ENCODE measurements at places on chromosomes 5 and 9.

DNA sequence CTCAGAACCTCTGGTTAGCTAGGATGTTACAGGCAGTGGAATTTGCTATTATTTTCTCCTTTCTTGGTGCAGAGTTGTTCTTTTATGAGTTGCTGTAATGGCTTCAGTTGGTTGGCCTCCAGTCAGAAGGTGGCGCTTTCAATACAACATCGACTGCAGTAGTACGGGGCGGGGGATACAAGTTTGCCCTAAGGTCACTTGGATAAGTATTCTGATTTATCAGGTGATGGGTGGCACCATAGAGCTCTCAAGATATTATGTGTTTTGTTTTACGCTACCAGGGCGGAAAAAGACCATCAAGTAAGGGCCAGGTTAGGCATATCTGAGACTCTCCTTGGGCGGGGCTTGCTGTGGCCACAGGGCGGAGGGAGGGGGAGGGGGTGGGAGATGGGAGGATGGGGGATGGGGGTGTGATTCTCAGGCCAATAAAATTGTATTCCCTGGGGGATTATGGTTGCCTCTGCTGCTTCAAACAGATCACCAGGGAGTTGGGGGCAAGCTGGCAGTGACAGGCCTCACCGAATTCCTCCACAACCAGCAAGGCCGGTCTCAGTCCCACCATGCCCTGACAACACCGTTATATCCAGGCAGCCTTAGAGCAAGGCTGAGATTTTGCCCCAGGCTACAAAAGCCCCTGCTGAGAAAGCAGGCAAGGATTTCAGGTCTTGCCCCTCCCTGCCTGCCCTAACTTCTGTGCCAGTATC, 15.9 kb upstream of the RNF38 start:
- DNase-seq, result no peak

DNA sequence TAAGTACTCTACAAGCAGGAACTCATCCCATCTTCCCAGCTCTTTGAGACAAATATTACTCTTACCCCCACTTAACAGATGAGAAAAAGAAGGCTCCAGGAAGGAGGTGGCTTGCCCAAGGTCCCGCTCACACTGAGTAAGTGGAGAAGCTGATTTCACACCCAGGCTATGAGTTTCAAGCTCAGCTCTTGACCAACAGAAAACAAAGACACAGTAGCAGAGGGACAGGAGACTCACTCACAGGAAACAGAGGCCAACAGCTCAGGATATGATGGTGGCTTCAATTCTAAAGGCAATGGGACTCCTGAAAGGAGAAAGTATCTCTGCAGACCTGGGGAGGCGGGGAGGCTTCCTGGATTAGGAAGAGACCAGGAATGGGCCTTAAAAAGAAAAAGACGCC, 6.7 kb upstream of the TCF7 start:
- no peak for DNase-seq

GRCh38 chr5:134845335-134845851, 375 bp upstream of the C5orf24 start:
- no peak for DNase-seq

DNA sequence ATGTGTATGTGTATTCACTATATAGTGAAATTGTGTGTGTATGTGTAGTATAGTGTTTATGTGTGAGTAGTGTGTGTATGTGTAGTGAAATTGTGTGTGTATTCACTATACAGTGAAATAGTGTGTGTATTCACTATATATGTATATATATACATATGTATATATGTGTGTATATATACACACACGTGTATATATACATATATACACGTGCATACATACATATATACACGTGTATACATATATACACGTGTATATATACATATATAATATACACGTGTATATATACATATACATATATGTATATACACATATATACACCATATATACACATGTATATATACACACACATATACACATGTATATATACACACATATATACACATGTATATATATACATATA, 403.6 kb upstream of the TUSC1 start:
- DNase-seq, result no peak

DNA sequence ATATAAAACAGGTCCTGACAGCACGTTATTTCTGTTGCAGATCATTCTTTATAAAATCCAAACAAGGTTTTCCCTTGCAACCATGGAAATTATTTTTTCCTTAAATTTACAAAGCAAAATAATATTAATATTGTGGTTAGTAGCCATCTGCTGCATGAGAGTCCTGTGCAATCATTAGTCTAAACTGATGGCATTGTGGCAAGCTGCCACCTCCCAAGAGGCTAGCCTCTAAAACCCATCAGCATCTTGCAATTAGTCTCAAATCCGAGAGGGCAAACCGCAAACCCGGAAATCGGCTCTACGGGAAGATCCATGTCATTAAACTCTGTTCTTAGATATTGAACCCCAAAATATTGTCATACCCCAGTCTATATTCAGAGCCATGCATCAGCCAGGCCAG, 11.3 kb upstream of the CDH6 start:
- no peak for DNase-seq

DNA sequence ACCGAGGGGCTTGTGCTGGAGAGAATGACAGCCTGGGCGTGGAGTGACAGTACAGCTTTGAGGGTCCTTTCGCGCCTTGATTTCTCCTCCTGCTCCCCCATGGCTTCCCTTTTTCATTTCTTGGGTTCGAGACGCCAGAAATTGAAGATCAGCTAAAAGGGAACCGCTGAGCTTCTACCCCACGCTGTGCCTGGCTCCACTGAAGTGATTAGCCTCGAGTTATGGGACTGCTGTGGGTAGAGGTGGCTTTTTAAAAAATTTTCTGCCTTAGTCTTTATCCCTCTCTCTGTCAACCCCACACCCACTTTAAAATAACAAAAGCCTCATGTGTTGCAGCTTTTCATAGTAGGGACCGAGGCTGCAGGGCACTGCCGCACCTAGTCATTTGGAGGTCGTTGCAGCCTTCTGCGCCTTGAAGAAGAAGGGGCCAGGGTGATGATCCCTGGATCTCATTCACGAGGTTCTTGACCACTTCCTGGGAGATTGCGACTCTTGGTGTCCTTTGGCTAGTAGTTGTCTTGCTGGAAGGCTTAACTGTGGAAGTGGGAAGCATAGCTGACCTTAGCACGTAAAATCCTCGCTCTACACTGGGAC, 603 bp downstream of the PPIP5K2 start:
- no peak for DNase-seq

GRCh38 chr5:178241231-178241663, 8.6 kb upstream of the PHYKPL start:
- DNase-seq, result no peak

DNA sequence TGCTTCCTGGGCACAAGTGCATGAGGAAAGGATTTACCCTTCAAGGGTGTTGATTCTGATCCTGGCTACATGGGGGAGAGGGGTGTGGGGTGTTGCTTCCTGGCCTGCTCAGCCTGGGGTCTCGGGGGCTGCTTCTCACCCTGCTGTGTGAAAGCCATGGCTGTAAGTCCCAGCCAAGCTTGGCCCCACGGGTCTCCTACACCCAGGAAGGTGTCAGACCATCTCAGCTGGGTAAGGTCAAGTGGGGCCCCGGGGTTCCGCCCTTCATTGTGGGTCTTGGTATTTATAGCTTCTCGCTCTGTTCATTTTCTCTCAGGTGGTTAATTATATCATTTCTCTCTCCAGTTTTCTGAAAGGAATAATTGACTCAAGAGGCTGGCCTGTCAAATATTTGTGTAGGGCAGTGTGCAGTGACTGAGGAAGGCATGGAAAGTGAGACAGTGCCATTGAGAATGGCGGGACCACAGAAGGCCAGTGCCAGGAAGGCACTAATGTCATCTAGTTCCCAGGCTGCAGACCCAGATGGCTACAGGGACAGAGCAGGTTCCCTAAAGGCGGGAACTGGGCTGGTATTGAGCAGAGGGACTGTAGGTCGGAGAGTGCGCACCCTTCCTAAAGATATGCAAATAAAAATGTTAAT, 126.0 kb downstream of the FOXD1 start:
- no peak for DNase-seq

DNA sequence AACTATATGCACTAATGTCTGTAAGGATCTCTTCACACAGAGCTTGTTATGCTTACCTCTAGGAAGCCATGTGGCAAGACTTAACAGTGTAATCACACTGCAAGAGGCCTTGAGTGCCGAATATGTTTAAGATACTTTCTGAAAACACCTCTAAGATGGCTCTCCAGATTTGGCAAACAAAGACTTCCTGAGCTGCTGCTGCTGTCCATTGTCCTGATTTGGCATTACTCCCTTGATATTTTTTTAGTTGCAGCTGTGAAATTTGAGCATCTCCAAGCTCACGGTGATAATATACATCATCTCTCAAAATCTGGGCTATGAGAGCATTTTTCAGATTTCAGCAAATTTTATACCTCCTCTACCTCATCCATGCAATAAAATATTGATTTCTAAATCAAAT, 384.5 kb upstream of the CDH6 start:
- no peak for DNase-seq

DNA sequence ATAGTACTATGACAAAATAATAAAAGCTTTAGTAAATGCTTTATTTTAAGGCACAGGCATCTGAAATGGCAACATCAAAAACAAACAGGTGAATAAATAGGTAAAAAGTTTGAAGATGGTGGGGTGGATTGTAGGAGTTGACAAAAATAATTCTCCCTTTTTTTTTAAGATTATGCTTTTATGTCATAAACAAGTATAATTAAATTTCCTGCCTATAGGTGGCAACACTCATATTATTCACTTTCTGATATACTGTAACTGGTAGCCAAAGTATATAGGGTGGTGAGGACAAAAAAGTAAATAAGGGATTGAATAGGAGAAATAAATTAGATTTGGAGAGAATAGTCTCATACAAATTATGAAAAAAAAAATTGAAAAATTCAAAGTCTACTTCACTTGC, 120.0 kb upstream of the ACOT12 start:
- no peak for DNase-seq

DNA sequence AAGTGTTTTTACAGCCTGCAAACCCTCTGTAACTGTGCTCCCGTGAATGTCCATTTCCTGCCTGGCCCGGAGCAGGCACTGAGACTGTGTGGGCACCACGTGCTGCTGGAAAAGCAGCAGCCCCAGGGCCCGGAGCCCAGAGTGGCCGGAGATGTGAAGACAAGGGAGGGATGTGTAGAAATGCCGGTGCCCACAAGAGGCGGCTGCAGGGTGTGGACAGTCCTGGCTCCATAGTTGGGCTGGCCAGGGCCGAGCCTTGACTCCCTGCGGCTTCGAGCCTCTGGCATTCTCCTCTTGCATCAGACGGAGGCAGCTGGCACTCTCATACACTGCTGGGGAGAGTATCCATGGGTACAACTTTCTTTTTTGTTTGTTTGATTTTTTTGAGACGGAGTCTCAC, 13.2 kb upstream of the GFPT2 start:
- DNase-seq, result no peak

DNA sequence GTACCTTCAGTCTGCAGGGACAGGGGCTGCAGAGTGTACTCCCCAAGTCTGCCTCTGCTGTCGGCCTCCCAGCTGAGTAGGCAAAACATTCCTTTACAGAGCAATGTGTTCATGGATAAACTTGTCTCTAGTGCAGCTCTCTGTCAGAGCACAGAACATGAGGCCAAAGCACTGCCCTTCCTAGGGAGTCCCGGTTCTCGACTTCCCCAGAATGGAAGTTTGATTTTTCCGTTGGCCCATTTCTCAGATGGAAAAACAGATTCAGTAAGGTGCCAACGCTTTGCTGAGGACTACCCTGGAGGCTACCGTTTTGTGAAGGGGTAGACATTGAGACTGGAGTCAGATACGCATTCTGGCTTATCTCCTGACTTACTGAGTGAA, 422 bp upstream of the TRIM32 start:
- no peak for DNase-seq

- no peak for DNase-seq
Observed at GRCh38 chr5:31194468-31194813, 955 bp downstream of the CDH6 start.

GRCh38 chr5:80967500-80968181, 7.5 kb downstream of the RASGRF2 start:
- DNase-seq, result no peak

GRCh38 chr5:68447136-68447929, 231.8 kb downstream of the PIK3R1 start:
- no peak for DNase-seq

GRCh38 chr9:122005597-122005996, 87.5 kb downstream of the TTLL11 start:
- DNase-seq, result no peak

DNA sequence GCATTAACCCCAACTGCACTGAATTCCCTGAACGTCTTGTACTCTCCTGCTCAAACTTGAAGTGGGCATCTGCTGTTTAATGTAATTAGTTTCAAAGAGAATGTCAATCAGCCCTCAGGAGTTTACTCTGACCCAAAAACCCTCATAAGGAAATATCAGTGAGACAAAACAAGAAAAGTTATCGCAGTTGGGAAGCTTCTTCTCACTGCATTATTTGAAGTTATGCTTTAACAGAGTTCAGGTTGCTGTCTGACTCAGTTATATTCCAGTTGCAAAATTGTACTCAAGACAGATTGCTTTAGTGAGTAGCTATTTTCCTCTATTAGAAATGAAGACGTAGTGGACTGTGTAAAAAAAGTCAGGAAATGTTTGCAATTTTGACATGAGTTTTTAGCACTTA, 52.1 kb downstream of the PPIC start:
- no peak for DNase-seq

DNA sequence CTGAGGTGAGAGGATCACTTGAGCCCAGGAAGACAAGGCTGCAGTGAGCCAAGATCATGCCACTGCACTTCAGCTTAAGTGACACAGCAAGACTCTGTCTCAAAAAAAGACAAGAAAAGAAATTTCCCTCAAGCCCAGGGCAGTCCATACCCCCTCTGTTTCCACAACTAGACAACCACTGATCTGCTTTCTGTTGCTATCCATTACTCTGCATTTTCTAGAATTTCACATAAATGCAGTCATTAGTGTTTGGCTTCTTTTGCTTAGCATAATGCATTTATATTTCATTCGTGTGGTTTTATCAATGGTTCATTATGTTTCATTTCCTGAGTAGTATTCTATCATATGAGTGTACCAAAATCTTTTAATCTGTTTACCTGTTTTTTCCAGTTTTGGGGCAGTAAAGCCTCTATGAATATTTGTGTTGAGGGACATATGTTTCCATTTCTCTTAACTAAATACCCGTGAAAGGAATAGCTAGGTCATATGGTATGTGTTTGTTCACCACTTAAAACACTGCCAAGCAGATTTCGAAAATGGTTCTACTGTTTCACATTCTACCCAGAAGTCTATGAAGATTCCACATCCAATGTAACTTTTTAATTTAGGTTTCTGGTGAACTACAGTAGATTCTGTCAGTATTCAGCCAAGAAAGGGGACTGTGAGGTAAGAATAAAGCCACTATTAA, 271.8 kb downstream of the ZNF608 start:
- DNase-seq, result no peak
